HS-27A (cell line): ENCODE measurements at places on chromosomes 16 and 17.

GRCh38 chr17:58215685-58216084, 3.4 kb downstream of the MKS1 start:
- no peak for DNase-seq

DNA sequence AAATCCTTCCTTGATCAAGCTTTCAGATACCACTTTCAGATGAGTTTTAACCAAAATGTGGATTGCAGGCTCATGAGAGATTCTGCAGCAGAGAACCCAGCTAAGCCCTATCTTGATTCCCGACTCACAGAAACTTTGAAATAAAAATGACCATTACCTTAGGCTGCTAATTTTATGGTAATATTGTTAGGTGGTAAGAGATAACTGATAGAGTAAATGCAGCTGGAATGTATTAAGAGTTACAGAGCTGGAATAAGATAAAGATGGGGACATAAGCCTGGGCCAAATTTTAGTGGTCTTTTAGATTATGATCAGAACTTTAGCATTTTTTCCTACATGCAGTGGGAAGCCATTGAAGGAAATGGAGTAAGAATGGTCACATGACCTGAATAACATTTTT, 1074.0 kb downstream of the CDH11 start:
- no peak for DNase-seq

- DNase-seq: no peak
These were observed 134.7 kb downstream of the PITPNC1 start for GRCh38 chr17:67511804-67512203.

DNA sequence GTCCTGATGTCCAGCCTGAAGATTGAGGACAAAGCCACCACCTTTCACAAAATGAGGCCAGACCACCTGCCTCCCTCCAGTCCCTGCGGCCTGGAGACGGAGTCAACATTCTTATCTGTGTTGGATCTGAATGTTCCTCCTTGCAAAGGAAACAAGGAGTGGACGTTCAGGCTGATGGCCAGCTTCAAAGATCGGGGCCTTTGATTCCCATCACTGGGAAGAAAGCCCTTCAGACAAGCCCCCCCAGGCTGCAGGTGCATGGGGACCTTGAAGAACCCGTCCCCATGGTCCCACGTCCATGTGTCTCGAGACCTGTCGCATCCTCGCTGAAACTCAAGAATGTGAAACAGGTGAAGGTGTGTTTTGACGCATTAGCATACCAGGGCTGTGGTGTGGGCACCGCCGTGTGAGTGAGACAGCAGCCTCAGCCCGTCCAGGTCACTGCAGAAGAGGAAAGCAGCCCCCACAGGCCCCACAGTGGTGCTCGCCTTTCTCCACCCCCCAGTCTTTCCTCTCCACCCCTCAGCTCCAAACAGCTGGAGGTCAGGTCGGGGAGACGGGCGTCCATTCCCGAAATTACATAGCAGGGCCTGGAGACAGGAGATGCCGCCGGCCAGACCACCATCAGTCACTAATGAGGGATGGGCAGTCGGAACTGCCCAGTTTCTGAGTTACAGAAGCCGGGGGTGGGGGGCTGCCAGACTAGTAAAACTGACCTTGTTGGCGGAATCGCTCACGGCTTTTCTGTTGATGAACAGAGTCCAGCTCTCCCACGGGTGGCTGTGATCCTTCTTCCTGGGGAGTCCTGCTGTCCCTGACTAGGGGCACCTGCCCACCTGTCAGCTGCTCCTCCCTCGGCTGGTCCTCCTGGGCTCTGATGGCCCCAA, 877 bp upstream of the CSNK1D start:
- DNase-seq: no peak

- DNase-seq: no peak
These were observed 6.9 kb upstream of the GJD3 start for GRCh38 chr17:40371261-40371929.

- no peak for DNase-seq
These were observed 615.6 kb downstream of the MAF start for GRCh38 chr16:78984887-78985464.

DNA sequence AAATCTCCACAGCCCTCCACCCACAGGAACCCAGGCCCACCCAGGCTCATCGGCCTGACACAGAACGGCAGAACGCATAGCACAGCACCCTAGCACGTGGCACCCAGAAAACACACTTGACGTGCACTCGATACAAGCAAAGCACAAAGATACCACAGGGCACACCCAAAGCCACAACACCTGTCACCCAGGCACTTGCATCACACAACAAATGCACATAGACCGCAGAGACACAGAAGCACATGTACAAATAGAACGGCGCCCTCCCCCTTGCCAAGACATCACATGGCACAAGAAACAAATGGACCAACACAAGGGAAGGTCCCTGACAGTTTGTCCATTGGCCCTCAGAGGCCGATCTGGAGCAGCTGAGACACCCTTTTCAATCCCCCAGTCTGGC, 147.7 kb upstream of the WSCD1 start:
- DNase-seq: no peak

DNA sequence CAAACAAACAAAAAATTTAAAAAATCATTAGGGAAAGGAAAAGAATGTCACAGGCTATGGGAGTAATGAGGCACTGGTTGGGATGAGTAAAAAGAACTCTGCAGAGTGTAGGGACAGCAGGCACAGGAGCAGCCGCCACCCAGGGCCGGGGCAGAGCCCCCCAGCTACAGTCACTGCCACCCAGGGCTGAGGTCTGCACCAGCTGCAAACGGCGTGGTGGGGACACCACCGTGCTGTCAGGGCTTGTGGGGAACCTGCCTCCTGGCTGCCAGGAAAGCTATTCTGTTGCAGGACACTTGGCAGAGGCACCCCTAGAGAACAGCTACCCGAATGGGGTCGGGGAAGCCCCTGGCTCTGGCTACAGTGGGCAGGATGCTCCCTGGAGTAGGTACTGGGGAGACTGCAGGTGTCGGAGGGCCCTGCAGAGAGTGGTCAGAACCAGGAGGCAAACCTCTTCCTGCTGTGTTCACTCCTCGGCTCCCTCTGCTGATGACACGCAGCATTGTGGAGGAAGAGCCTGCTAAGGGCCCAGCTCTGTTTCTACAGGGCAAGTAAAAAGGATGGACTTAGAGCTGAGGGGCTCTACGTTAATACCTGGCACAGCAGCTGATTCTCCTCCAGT, 32.3 kb upstream of the CAPN15 start:
- peak; percentile 7 for DNase-seq

DNA sequence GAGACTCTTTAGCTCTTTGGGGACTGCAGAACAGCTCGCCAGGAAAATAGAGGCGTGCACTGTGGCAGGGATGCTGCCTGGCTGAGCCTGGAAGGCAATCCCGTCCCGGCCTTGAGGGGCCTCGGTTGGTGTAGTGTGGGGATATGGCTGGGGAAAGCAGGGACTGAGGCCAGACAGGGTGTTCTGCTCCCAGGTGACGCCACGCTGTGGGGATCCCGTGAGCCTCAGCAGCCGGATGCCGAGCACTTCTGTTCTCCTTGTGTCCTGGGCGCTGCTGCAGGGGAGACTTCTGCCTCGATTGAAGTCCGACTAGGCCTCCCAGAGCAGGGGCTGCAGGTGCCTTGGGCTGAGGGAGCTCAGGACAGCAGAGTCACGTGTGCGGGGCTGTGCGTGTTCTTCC, 72.6 kb downstream of the BANP start:
- no peak for DNase-seq

- no peak for DNase-seq
These were observed 519.8 kb downstream of the TMEM114 start for GRCh38 chr16:8070506-8070905.

DNA sequence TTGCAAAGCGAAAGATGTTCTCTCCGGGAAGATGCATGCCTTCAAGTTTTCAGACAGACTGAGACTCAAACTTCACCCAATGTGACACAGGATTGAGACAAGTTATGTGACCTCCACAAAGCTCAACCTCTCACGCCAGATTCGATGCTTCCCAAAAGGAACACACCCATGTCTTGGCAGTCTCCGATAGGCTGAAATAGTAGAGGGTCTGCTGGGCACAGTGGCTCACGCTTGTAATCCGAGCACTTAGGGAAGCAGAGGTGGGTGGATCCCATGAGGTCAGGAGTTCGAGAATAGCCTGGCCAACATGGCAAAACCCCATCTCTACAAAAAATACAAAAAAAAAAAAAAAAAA, 22.1 kb downstream of the ZFHX3 start:
- DNase-seq: no peak

- no peak for DNase-seq
These were observed 482 bp downstream of the DCTPP1 start for GRCh38 chr16:30429418-30429677.

- DNase-seq: no peak
These were observed 181.3 kb downstream of the HS3ST3A1 start for GRCh38 chr17:13420418-13420826.

DNA sequence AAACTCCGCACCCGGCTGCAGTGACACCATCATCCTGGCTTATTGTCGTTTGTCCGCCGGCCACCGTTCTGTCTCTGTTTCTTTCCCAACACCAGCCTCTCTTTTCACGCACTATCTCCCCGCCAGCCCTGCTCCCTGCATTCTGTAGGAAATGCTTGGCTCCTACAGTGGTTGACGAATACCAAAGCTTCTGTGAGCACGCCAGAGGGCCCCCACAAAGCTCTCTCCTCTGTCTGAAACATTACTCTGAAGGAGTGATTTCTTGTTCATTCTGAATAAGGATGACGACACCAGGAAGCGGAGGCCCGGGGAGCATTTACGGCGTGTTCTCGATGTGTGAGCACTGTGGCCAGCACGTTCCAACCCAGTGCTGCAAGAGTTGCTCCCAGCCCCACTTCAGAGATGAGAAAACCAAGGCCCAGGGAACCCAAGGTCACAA, 58.8 kb downstream of the ADCY9 start:
- DNase-seq: no peak

DNA sequence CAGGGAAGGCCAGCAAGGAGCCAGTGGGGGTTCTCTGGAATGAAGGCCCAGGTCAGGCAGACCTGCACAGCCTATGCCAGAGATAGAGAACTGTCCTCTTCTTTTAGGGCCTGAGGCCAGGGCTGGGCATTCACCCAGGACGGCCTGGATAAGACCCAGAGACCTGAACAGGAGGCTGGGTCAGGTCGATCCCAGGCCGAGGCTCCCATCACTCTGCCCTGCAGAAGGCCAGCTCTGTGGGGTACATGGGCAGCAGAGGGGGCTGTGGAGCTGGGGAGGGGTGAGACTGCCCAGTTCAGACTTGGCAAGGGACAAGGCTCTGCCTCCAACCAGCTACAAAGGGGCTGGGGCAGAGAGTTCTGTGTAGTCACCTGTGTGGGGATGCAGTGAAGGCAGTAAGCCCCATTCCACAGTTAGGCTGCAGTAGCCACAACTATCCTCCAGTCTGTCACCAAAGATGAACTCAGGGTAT, 14.6 kb downstream of the HSD11B2 start:
- DNase-seq: no peak

DNA sequence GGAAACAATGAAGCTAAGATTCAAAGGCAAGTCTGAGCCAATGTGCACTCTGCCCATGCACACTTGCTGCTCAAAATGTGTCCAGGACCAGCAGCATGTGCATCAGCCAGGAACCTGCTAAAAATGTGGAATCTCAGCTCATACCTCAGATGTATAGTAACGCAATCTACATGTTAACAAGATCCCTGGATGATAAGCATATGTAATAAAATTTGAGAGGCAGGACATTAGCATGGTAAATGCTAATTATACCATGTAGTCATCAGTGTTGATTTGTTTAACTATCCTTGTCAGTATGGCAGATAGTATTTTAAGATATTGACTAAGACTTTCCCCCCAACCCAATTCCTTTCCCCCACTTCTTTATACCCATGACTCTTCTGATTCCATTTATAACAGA, 379.6 kb downstream of the TOX3 start:
- no peak for DNase-seq

DNA sequence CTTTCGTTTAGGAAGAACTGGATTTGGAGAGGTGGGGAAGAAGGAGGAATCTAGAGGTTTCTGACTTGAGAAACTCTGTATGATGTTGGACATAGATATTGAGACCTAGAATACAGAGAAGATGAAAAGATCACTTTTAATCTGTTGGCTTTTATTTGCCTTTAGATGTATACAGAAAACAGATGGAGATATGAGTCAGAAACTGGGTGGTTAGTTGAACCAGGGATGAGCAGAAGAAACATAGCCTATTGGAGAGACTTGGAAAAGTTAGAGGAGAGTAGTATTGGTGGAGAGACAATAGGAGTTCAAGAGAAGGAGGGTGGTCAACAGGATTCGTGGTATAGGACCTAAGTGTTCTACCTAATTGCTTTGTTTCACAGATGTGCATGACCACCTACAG, 5.1 kb downstream of the PHAF1 start:
- DNase-seq: no peak

DNA sequence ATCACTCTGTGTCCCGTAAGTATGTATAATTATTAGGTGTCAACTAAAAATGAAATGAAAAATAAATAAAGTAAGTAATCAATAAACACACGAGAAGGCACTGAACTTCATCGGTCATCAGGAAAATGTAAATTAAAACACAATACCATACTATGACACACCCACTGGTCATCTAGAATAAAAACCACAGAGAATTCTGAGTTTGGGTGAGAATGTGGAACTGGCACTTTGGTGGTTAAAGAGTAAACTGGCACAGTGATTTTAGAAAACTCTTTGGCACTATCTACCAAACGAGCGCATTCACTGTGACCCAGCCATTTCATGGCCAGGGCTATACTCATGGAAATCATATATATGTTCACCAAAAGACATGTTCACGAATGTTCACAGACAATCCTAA, 98.2 kb downstream of the HS3ST3A1 start:
- no peak for DNase-seq

DNA sequence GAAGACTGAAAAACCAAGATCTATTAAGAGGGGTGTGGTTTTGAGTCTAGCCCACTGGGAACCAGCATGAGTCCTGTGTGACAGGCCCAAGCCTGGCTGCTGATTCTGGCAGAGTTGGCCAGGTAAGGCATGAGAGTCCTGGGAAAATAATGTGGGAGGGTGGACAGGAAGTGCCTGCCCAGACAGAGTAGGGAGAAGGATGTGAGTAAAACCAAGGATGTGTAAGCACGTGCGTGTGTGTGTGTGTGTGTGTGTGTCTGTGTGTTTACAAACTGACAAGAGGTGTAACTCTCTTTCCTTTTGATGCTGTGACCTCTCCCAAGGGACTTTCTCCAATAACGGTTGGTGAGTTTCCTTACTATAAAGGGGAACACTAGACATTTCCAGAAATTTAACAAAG, 15.6 kb upstream of the TEX2 start:
- no peak for DNase-seq

GRCh38 chr17:76683921-76684745, 26.6 kb downstream of the MXRA7 start:
- DNase-seq: no peak
